ENCODE measurements at places on chromosomes 6 and 20.

DNA sequence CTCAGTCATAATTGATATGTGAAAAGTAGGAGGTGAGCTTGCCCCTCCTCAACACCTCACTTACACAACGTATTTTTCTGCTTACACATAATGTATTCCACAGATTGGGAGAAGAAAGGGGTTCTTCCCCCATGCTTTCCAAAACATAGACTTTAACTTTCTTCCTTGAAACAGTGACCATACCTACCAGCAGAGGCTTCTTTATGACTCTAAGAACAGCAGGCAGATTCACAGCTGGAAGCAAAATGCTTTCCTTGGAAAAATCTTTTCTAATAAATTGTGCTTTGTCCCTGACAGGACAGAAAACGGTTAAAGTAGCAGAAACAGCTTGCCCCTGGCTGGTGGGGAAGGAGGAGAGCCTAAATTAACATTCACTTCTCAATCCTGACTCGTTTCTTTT is 629.1 kb upstream of the IMPG1 start:
- no peak for DNase-seq

- no peak for DNase-seq
Observed at GRCh38 chr20:6490849-6491248, 276.6 kb upstream of the BMP2 start.

DNA sequence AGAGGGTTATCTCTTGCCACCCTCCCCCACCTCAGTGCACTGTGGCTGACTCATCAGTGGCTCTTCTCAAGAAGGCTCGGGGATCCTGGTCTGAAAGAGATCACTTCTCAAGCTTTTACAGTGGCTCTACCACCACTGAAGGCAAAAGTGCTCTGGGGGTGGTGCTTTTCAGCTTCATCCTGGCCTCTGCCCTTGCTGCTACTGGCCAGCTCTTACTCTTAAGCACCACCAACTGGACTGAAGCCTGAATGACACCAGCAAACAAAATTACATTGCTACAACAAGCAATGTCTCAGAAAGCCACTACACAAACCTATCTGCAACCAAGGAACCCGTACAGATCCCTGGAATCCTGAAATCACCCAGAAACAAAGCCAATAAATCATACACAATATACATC is 402.1 kb downstream of the EPHA7 start:
- no peak for DNase-seq

DNA sequence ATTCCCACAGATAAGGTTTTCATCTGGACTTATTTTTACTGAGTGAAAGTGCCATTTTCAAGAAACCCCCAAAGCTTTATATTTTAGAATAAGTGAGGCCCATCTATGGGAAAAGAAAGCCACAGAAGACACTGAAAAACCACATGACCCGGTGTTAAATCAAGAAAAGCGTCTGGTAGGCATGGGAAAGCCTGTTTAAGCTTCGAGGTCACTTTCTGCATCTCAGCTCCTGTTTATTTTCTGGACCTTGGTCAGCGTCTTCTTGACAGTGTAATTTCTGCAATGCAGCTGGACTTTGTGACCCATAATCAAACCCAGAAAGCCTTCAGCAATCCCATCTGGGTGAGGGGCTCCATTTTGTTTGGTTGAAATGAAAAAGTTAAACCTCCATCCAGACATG is 59.6 kb upstream of the NEDD9 start:
- DNase-seq, result no peak

DNA sequence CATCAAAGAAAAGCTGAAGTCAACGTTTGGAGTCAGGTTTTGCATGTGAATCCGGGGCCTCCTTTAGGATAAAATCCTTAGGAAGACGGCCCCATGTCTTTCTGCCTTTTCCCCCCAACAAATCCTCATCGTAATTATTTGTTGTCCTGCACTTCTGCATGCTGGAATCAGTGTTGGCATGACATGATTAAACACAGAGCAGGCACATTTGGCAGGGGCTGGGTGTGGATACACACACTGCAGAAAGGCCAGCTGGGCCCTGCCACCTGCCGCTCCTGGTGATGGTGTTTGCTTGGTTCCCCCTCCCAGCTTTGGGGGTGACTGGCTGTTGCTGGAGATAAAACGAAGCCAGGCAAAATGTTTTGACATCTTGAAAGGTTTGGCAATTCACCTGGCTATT is 46.3 kb upstream of the FOXA2 start:
- no peak for DNase-seq

- peak; percentile 5 for DNase-seq
Observed at GRCh38 chr6:87586371-87587077, 3.3 kb downstream of the RARS2 start.

- DNase-seq, result peak; percentile 19
Observed at GRCh38 chr6:113112086-113112485, 745.1 kb upstream of the MARCKS start.
